NCI-H1092 (cell line): ENCODE measurements at places on chromosomes 1 and 21.

DNA sequence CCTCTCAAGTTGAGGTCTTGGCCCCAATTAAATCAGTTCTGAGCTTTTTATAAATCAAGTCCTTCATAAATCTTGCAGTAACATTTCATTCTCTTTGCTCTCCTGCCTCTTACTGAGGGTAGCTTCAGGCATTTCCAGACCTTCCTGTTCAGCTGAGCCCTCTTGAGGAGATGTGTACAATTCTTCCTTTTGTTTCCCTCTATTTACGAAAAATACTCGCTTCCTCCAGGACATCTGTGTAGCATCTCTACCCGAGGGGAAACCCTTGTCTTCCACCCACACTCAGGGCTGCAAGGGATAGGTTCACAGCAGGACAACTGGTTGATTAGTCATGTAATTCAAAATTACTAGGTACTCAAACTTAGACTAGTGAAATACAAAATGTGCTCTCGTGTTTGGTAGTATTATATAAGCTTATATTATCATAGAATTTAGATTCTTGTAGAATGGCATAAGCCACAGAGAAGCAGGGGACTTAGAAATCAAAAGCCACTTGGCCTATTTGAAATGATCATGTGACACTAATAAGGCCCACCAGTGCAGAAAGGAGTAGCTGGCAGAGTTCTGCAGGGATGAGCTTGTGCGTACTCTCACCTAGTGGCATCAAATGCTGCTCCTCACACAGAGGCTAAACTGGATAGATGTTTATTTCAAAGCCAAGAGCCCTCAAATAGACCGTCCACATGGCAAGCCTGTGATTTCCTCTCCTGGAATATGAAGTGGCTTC, 126.7 kb downstream of the GDAP2 start:
- no peak for DNase-seq

DNA sequence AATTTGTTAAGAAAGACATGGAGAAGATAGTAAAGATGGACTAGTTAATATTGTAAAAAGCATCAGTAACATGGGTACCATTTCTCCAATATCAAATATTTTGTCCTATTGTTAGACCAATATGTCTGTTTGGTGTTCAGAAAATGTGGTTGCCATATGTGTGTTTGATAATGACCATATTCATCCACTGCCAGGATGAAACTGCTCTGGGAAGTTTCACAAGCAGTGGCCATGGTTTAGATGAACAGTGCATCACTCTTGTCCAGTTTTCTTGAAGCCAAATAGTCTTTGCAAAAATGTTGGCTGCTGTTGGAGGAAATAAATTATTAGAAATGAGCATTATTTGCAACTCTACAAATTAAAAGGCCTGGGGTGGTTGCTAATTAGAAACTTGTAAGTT, 333.8 kb downstream of the NUF2 start:
- DNase-seq = no peak

DNA sequence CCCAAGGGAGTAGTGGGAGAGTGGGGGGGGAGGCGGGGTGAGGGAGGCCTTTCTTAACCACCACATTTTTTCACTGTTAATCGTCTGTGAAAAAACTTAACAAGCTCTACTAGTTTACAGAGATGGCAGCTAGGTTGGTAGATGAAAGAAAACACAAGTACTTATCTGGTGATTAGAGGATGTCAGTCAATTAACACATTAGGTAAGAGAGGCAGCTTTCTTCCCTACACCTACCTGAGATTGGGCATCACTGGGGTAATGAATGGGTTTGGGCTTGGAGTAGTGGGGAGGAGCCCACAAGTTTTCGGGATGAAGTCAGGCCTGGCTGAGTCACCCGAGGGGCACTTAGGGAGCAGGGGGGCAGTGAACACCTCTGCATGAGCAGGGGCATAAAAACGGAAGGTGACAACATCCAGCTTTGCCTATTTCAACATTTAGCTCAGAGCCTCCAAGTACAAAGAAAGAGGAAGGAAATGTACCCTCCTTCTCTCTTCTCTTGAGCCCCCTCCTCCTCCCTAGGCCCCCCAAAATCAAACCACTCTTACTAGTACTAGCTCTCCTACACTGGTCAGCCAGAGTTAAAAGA, 2.5 kb downstream of the LBR start:
- no peak for DNase-seq

- no peak for DNase-seq
Measured at GRCh38 chr1:6134206-6134605, 45.9 kb downstream of the CHD5 start.

- no peak for DNase-seq
Measured at GRCh38 chr1:232250838-232251237, 379.1 kb downstream of the SIPA1L2 start.

GRCh38 chr21:30268608-30269197, 14.0 kb downstream of the KRTAP24-1 start:
- no peak for DNase-seq

- DNase-seq = no peak
Measured at GRCh38 chr1:38331496-38332210, 285.1 kb upstream of the POU3F1 start.

- no peak for DNase-seq
Measured at GRCh38 chr1:84795966-84796600, 96.9 kb downstream of the LPAR3 start.
